ENCODE measurements at places on chromosomes 1 and 21. TPM values are rescaled to one million over a fixed set of nuclear protein-coding genes. Genes with fewer than 3 reads are reported as not detected.

DNA sequence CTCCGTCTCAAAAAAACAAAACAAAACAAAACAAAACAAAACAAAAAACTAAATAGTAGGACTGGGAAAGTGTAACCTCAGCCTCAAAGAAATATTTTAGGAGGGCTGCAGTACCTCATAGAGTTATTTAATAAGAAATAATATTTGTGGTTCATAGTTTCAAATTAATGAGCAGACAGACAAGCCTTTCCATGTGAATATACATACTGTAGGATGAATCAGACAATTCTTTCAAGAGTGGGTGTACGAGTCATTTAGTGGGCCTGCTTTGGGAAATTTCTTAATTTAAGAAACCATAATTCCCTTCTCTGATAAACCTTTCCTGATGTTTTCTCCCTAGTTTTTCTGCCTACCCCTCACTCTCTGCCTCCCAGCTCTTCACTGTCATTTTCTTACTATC, 52.5 kb downstream of the CDC14A start:
- no peak for DNase-seq

KCNA10 gene
- total RNA-seq, result not detected

DNA sequence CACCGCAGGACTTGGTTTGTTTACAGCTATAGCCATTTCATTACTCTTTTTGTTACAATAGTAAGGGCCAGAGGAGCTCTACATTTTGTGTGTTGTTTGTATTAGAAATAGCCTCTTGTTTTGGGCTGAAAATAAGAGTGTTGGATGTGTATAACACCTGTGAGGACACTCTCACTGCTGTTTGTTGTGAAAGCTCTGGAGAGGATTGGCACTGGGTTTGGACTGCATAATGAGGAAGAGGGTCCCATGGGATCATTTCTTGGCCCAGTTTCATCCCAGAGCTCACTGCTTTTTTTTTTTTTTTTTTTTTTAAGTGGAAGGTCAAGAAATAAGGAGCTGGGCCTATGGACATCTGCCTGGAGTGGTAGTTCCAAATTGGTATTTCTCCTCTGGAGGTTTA, 61.6 kb upstream of the KIAA0040 start:
- DNase-seq, result no peak

YOD1 gene
- total RNA-seq, result 9.2 TPM

GRCh38 chr1:55593298-55593697, 378.1 kb upstream of the USP24 start:
- no peak for DNase-seq

DNA sequence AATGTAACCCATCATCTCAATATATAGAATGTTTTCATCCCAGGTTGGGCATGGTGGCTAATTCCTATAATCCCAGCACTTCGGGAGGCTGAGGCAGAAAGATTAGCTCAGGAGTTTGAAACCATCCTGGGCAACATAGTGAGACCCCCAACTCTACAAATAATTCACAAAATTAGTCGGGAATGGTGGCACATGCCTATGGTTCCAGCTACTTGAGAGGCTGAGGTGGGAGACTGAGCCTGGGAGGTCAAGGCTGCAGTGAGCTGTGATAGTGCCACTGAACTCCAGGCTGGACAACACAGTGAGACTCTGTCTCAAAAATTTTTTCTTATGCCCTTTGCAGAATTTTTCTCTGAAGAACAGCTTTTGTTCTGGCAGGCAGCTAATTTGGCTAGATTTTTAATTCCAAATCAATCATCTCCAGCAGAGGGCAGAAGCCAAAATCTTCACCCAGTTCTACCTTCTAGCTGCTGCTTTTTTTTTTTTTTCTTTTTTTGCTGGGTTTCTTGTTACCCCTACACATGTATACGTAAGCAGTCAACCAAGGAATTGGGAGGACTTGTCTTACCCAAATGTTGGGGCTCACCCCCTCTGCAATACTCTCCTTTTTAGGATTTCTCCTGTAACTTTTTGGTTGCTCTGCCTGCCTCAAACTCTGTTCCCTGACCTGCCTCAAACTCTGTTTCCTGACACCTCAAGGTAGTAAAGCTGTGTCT, 2.7 kb upstream of the RAD54L start:
- DNase-seq, result peak; percentile 70

GRCh38 chr1:226217273-226217672, 6.2 kb upstream of the MIXL1 start:
- no peak for DNase-seq

ALX3 gene
- not detected for total RNA-seq

FCN3 gene
- total RNA-seq, result not detected

GRCh38 chr1:59631561-59632255, 183.0 kb upstream of the HOOK1 start:
- DNase-seq, result no peak

GRCh38 chr1:62233926-62234450, 39.3 kb downstream of the L1TD1 start:
- DNase-seq, result no peak

DNA sequence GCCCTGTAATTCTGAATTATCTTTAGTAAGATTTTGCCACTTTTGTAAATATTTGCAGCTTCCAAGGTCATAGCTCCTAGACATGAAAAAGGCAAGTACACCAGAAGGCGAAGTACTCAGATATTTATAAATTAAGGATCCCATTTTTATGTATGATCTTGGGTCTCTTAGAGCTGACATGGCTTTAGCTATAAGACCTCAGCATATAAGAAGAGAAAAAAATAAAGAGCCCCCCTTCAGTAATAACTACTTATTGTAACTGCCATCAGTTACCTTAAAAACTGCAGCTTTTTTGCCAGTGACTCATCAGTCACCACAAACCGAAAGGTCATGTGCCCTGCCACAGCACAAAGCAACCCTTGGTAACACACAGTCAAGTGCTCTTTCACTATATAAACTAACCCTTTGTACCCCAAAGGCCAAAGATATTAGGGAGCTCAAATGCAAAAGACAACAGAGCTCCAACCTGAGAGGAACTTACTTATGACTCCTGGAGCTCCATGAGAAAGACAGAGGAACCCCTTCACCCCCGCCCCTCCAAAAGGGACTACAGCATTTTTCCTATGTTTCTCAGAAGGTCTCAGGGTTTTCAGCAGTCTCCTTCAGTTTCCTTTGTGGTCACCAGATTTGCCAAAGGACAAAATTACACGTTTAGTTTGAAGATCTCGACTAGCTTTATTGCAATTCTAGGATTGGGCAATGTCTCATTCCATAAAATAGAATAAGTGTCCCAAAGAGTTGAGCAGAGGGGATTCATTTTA, 219.8 kb upstream of the DUSP10 start:
- DNase-seq, result peak; percentile 99

- DNase-seq, result no peak
Measured at GRCh38 chr1:14466006-14466405, 132.5 kb upstream of the KAZN start.

- peak; percentile 47 for DNase-seq
Measured at GRCh38 chr1:21508580-21509350, 458 bp upstream of the ALPL start.

- DNase-seq, result no peak
Measured at GRCh38 chr1:97608272-97608671, 312.6 kb downstream of the DPYD start.

C1orf167 gene
- total RNA-seq, result not detected

MXRA8 gene
- total RNA-seq, result not detected

DNA sequence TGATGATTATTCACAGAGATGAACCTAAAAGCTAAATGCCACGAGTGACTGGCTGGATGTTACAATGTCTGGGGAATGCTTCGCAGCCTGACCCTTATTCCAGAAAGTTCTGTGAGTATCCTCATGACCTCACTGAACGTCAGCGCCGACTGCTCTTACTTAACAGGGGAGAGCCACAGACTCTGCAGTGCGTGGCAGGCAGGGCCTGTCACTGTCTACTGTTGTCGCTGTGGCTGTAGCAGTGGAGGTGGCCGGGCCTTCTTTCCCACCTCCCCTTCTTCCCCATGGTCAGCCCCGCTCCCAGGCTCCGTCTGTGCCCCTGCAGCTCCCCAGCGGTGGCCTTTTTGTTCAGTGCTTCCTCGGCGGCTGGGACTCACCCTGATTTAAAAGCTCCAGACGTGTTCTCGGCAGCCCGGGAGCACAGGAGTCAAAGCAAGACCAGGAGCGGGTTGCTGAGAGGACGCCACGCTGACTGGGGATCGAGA, 52.2 kb upstream of the TARBP1 start:
- no peak for DNase-seq

DNA sequence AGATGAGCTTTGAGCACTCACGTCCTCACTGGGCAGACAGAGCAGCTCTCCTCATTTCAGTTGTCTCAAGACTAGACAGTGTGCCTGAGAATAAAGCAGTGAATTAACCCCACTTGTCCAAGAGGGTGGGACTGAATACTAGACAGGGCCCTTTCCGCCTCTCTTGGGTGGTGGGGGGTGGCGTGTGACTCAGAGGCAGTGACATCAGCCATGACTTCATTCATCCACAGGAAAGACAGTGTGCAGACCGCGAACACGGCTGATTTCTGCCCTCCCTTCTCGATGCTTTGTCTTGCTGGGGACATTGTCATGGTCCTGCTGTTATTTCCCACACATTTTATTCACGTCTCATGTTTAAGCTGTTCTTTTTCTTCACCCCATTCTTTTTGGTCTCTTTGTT, 64.9 kb downstream of the FGGY start:
- DNase-seq, result no peak

PDZK1IP1 gene
- not detected for total RNA-seq

DNA sequence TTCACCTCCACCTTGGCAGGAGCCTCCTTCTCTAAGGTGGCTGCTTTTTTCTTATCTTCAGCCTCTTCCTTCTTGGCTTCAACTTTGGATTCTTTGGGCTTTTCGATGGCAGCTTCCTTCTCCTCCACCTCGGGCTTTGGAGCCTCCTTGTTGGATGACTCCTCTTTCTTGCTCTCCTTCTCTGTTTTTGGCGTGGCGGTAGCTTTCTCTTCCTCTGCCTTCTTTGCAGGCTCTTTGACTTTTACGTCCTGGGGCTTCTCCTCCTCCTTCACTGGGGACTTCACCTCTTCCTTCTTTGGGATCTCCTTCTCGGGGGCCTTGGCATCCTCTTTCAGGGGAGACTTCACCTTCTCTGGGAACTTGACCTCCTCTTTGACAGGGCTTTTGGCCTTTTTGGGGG, 13.9 kb upstream of the CD2 start:
- DNase-seq, result no peak

DNA sequence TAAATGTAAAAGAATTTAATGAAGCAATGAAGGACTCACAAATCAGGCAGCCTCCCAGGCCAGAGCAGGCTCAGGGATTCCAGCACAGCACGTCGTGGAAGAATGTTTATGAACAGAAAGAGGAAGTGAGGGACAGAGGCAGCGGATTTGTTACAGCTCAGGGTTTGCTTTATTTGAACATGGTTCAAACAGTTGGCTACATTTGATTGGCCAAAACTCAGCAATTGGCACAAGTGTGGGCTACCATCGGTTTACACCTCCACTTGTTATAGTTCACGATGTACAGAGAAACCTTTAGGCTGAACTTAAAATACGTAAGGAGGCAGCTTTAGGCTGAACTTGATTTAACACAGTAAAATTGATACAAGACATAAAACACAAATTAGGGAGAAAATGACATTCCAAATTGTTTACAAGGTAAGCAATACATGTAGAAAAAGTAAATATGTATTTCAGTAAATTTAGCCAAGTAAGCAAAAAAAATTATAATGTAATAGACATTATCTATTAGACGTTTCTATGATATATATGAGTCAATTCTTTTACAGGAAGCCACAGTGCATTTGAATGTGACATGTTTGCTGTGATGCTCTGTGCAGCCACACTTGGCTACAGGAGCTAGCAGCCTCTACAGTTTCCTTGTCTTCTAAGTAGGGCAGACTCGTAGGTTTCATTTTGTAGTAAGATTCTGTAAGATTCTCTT, 126.5 kb downstream of the ADSS2 start:
- no peak for DNase-seq

LINGO4 gene
- total RNA-seq, result not detected

DNA sequence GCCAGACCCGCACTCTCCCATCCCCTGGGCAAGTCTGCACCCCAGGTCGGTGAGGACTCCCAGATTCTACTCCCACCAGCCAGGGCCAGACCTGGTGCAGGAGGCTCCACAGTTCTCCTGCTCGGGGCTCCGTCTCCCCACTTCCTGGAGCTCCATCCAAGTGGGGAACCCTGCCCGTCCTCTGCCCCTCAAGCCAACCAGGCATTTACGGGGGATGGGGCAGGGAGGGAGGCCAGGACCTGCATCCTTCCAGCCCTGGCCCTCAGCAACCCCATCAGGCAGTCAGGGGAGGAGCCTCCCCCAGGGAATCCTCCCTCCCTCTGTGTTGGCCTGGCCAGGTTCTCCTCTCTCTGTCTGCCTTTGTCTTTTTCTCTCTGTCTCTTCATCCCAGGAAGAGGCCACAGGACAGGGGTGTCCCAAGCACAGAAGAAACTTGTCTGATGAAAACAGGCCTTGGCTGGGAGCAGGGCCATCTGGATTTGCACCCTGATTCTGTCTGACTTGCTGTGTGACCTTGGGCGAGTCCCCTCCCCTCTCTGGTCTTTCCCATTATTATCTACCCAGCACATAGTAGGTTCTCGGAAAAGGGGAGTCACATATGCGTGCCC, 18.5 kb upstream of the EPHA2 start:
- no peak for DNase-seq

GRCh38 chr1:202034683-202035462, 24.5 kb downstream of the ELF3 start:
- no peak for DNase-seq

DNA sequence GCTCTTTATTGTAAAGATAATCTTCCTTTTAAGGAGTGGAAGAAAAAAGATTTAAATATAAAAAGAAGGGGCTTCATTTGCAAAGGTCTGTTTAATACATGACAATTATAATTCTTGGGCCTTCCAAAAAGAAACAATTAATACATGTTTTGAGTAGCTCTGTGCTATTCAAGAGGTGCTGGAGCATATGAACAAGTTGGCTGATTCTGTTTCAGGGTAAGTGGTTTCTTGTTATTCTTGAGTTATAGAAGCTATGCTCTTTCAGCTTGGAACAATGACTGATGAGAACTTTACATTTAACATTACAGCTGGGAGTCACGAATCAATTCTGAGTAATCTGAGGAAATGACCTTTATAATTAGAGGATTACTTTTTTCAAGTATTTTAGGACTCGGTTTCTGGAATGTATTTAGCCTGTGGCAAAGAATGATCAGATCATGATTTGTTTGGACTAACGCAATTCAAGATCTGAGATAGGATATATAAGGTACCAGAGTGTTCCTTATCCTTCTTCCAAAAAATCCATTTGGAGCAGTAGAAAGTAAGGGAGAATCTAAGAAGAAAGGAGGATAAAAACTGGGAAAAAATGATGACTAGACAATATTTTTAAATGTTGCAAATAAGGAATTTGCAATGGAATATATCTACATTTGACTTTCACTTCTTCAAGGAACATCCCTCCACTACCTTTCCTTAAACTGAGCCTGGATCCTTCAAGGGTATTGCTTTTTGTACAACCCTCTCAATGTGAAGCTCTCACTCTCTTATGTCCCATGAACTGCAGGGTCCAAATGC, 77.1 kb upstream of the KCTD3 start:
- DNase-seq, result peak; percentile 14
